ENCODE measurements at places on chromosomes 4 and X. TPM values are rescaled to one million over a fixed set of nuclear protein-coding genes. Genes with fewer than 3 reads are reported as not detected.

DNA sequence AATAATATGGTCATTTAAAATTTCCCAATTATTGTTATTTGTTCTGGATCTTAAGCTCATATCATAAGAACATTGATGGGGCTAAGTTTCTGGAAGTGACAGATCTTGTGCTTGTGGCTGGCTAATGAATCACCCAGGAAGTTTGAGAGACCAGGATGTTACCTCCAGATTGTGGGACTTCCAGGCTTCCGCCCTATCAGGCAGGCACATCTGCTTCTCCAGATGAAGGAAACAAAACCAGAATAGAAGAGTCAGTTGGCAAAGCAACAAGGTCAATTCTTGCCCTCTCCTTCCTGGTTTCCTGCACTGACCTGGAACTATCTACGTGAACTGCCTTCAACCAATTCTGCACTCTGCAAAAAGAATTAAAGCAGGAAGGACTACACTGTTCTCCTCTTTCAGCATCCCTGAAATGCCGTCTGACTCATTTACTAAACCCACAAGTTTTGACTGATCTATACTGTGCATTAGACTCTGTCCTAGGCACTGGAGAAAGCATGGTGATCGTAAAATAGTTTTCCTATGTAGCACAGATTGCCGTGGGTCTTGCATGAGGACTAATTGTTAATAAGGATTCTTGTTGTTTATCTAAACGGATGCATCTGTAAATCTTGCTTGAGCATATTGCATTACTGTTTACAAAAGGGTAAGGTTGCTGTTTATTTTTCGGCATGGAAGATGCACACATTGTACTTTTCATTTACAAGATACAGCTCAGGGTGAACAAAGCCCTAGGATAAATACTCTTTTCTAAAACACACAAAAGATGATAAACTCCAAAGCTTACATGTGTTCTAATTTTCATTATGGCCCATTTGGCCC lies 74.6 kb downstream of the AMELX start:
- DNase-seq = no peak

Gene NUDT10
- total RNA-seq = 5.8 TPM

DNA sequence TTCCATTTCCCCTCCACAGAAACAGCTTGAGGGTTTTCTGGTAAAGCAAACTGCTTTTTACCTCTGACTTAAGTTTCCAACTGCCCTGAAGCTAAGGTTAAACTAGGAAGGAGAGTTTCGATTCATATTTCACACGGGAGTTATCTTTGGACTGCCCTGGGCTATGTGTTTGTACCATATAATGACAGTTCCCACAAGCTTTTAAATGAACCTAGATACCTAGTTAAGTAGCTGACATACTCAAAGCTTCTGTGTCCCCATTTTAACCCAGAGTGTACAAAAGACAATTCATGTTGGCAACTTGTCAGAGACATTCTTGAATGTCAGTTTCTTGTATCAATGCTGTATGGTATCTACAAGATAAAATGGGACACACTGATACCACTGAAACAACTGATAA lies 1296.6 kb upstream of the IGFBP7 start:
- DNase-seq = no peak

GRCh38 chr4:177718514-177718913 lies 276.3 kb upstream of the AGA start:
- no peak for DNase-seq

- DNase-seq = no peak
Measured at GRCh38 chr4:7285244-7286094, 93.1 kb downstream of the SORCS2 start.

DNA sequence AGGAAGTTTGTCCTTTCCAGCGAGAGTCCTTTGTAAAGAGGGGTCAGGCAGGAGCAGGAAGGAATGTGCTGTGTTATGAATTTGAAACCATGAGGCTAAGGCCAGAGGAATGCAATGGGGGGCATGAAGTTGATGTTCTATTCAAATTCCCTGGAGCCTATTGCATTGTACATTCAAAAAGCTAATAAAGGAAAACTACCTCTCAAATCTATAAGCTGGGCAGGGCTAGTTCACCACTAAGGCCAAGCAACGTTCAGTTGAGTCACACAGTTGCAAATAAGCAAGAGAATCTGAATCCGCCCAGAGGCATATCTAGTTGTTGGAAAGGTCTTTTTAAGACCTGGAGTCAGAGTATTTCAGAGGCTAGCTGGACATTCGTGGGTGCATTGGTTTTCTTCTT lies 148.3 kb downstream of the DCTD start:
- DNase-seq = no peak

Data from kidney epithelial cell (primary cell).